ENCODE measurements at places on chromosomes 13 and 19.

DNA sequence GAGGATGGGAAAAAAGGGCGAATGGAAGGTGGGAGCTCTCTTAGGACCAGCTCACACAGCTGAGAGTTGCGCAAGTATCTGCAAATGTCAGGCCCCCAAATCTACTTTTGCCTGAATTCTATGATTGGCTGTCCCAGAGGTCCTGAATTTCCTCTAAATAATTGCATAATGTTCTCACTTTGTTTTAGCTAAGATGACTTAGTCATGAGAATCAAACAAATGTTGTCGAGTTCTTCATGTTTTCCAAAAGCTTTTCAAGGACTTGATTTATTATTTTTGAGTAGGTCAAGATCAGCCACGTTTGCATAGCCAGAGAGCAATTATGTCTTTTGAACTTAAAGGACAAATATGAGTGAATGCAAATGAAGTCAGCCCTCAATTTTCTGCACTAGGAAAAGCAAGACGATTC lies 246.6 kb upstream of the MAB21L1 start:
- DNase-seq: no peak

GRCh38 chr13:41034382-41034781 lies 15.3 kb upstream of the ELF1 start:
- DNase-seq: no peak

- DNase-seq: no peak
Measured at GRCh38 chr13:42110410-42111155, 62.1 kb downstream of the DGKH start.

DNA sequence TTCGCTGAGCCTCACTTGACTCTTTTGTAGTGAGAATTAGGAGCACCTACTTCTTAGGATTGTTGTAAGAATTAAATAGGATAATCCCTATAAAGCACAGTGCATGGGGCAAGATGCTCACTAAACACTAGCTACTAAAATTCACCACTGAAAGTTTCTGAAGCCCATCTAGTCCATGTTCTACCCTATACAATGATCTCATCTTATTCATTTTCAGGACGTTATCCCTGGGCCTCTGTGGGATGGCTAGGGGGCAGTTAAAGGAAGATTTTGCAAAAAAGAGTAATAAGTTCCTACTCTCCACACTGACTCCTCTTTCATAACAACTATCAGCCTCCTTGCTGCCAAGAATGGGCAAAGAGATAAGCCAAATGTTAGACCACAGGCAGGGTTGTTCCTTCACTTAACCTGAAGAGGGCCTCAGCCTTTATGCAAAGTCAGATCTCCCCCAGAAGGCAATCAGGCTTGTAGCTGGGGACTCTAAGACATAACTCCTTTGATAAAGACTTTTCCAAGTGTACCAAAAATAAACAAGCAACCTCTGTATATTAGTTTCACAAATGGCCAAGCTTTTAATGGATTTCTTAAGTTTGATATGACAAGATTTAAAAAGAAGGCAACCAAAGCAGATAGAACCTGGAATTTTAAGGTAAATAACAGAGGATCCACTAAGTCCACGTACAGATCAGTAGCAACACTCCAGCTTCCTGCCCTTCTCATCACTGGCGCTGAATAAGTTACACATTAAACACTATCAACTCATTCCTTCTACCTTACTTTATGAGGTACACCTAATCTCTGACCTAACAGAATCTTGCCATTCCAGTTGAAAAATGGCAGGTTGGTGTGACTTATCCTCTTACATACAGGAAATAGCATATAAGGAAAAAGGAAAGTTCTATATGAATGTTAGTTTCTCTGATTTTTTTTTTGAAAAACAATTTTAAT lies 44.4 kb downstream of the ELF1 start:
- no peak for DNase-seq

- DNase-seq: no peak
Measured at GRCh38 chr19:31641591-31641990, 292.4 kb upstream of the TSHZ3 start.

DNA sequence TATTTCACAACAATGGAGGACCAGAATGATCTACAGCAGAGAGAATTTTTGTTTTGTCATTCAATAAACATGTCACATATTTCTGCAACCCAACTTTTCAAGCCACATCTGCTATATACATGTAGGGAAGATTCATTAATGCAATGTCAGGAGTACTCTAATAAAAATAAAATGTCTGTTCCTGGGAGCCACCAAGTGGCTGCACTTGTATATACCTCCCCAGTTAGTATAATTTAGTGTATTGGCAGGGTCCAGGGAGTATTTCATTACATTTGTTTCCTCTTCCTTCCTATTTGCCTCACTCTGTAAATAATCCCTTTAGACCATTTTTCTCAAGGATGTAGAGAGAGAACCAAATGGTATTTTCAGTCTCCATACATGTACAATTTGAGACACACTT lies 1169.0 kb downstream of the DIAPH3 start:
- DNase-seq: no peak

GRCh38 chr13:41054212-41054877 lies 7.0 kb upstream of the WBP4 start:
- DNase-seq: no peak
